ENCODE measurements at places on chromosomes 6 and 20.

GRCh38 chr20:4453359-4453758 lies 268.4 kb upstream of the PRND start:
- no peak for DNase-seq

GRCh38 chr6:7216941-7217621 lies 95.9 kb downstream of the SSR1 start:
- DNase-seq = no peak

DNA sequence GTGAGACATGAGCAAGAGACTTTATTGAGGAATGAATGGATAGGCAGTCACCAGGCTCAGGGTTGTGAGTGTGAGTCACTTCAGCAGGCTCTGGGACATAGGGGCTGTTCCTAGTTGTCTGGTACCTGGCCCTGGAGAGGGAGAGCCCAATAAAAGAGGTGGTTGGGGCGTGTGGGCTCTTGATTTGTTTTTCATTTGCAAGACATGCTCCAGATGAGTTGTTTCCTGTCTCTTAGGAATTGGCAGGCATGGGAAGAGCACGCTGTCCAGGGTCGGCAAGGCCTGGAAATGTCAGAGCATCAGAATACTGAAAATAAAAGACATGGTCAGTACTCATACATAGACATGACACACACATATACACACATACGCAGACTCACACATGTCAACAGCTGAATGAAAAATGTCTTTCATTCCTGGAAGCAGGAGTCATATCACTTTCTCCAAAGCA lies 166.3 kb upstream of the SULF2 start:
- DNase-seq = peak; percentile 65

- DNase-seq = no peak
Measured at GRCh38 chr20:39899881-39900280, 789.2 kb downstream of the MAFB start.

GRCh38 chr20:49447946-49448809 lies 34.3 kb downstream of the KCNB1 start:
- no peak for DNase-seq

- DNase-seq = peak; percentile 81
Measured at GRCh38 chr6:3281631-3282475, 23.1 kb downstream of the PSMG4 start.

GRCh38 chr6:20810727-20811108 lies 276.5 kb downstream of the CDKAL1 start:
- DNase-seq = no peak

DNA sequence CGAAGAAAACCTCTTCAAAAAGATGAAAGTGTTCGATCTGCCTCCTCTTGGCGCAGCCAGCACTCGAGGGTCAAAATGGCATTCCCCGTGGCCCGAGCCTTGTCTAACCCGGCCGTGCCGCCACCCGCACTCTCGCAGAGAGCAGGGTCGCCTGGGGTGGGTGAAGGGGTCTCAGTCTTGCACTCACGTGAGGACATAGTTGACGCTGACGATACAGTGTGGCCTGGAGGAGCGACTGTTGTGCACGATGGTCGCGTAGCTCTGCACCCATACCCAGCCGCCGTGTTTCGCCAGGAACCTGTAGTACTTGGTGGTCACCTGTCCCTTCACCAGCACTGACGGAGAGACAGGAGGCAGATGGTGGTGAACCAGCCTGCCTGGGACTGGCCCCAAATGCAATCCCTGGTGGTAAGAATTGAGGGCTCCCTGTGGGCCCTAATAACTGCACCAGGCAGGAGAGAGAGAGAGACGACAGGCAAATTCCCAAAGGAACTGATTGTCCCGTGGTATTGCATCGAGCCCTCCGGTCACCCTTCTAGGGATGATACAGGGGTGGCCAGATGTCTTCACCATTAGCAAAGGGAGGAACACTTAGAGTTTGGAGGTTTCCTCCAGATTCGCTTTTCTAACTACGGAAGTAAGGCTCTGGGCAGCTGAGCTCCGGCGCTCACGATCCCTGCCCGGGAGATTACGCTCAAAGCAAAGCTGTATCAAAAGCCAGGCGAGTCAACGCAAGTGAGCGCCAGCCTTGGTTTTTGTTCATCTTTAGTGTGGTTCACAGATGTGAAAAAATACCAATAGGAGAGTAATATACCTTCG lies 17.4 kb downstream of the SIM1 start:
- no peak for DNase-seq

DNA sequence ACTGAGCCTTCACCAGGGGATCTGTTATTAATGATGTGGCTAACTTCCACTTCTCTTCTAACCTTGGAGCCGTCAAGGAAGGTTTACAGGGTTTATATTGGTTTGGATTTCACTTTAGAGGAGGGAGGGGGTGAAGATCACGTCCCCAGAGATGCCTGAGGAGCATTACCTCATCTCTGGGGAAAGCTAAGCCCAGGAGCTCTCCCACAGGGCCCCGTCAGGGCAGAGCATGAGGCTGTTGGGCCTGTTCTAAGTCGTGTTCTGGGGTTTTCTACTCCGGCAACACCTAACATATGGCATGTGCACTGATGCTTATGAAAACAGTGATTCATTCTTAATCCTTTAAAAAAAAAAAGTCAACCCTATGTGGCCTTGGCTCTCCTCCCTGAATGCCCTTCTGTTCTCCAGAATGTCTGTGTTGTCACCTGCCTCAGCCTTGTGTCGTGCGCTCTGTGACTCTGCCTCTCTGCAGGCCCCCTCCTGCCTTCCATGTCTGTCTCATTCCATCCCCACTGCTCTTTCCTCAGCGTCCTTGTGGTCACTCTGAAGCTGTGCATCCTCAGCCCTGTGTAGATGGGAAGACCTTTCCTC lies 97.4 kb upstream of the JARID2 start:
- no peak for DNase-seq

GRCh38 chr6:83976037-83976755 lies 57.4 kb upstream of the MRAP2 start:
- no peak for DNase-seq

GRCh38 chr6:130908958-130909357 lies 81.8 kb downstream of the SMLR1 start:
- no peak for DNase-seq

- no peak for DNase-seq
Measured at GRCh38 chr6:146878168-146878951, 279.6 kb downstream of the ADGB start.

- DNase-seq = no peak
Measured at GRCh38 chr6:124396361-124396760, 565.9 kb upstream of the RNF217 start.

DNA sequence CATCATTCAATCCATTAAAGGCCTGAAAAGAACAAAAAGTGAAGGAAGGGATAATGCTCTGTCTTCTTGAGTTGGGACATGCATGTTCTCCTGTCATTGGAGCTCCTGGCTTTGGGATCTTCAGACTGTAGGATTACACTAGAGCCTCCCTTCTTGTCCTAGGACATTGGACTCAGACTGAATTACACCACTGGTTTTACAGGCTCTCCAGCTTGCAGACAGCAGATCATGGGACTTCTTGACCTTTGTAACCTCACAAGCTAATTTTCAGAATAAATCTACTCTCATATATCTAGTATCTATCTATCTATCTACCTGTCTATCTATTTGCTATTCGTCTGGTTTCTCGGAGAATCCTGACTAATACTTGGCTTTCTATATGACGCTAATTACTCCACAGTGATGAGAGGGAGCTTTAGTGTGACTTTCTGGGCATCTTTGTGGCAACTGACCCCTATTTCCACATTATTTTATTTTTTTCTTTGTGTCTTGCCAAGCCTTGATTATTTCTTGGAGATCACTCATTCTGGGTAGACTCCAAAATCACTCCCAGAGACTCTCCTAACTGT lies 151.9 kb upstream of the ZNF184 start:
- DNase-seq = no peak

DNA sequence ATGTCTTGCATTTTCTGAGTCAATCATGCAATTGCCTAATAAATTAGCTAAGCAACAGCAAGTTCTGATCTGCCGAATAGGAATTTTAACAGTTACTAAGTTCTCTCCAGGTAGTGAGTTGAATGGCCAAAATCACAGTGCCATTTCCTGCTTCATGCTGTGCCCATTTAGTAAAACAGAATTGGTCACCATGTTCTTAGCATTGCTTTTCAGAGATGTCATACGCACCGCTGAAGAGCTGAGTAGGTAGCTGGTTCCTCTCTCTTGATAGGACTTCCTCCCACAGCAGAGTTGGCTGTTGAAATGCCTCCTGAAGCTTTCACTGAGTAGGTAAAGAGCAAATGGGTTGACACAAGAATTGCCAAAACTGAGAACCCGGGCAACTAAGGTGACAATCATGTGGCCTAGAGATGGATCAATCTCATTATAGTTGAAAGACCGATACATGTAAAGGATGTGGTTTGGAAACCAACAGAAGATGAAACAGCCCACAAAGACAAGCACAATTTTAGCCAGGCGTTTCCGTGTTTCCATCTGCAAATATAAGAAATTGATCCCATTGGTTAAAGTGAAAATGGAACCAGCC lies 57.1 kb upstream of the GJE1 start:
- no peak for DNase-seq

- no peak for DNase-seq
Measured at GRCh38 chr20:44003609-44004008, 89.0 kb downstream of the TOX2 start.

- no peak for DNase-seq
Measured at GRCh38 chr6:160424256-160424655, 76.1 kb downstream of the SLC22A3 start.

GRCh38 chr6:43935921-43936439 lies 166.0 kb downstream of the VEGFA start:
- no peak for DNase-seq

GRCh38 chr6:150905769-150906168 lies 40.3 kb downstream of the MTHFD1L start:
- no peak for DNase-seq

GRCh38 chr6:126643352-126643751 lies 303.4 kb downstream of the CENPW start:
- no peak for DNase-seq

GRCh38 chr20:55888685-55889084 lies 116.6 kb downstream of the CBLN4 start:
- no peak for DNase-seq

DNA sequence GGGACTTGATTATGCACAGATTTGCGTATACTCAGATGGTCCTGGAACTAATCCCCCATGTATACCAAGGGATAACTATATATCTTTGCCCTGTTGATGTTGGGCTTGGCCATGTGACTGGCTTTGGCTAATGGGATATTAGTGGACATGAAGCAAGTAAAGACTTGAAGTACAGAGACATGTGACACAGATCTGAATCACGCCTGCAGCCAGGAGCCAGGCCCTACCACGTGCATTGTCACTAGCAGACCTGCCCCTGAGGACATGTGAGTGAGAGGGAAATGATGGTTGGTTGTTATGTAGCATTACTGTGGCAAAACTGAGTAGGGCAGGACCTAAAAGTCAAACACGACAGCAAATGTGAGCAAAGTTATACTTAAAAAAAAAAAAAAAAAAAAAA lies 155.7 kb downstream of the AKAP7 start:
- DNase-seq = no peak

- no peak for DNase-seq
Measured at GRCh38 chr6:153767127-153767526, 271.9 kb upstream of the OPRM1 start.

- no peak for DNase-seq
Measured at GRCh38 chr20:47198254-47198671, 158.2 kb downstream of the ZMYND8 start.

- no peak for DNase-seq
Measured at GRCh38 chr6:34556031-34556471, at the start of gene SPDEF. Gene SPDEF (minus strand): TSS chr6:34556329. CDS start chr6:34544455, 11,874 bp downstream.

GRCh38 chr6:112268019-112268418 lies 13.7 kb upstream of the LAMA4 start:
- no peak for DNase-seq

- DNase-seq = no peak
Measured at GRCh38 chr6:43407296-43407695, 20.0 kb upstream of the ABCC10 start.

GRCh38 chr20:34582911-34583310 lies 24.4 kb downstream of the MAP1LC3A start:
- DNase-seq = no peak

GRCh38 chr6:82365016-82365795 lies 1.6 kb downstream of the TPBG start:
- no peak for DNase-seq

GRCh38 chr20:25136643-25137559 lies 55.0 kb upstream of the VSX1 start:
- peak; percentile 20 for DNase-seq

GRCh38 chr6:105072798-105073199 lies 107.0 kb downstream of the POPDC3 start:
- no peak for DNase-seq

- DNase-seq = no peak
Measured at GRCh38 chr6:157614026-157614568, 208.9 kb upstream of the SNX9 start.

- DNase-seq = no peak
Measured at GRCh38 chr6:14619419-14619781, 501.8 kb downstream of the CD83 start.

- DNase-seq = no peak
Measured at GRCh38 chr20:62762801-62763368, 33.4 kb upstream of the MRGBP start.

DNA sequence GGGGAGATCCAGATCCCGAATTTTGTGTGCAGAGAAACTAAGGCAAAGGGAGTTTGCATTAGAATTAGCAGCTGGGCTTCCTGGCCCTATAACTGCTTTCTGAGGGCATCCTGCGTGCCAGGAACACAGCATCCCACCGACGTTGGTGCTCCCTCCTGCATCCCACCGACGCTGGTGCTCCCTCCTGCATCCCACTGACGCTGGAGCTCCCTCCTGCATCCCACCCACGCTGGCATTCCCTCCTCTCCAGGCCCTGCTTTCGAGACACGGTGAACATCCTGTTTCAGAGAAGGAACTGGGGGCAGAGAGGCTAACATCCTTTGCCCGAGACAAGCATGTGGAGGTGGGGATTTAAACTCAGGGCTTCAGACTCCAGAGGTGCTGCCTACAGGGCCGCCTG lies 44.4 kb downstream of the DACT2 start:
- no peak for DNase-seq

DNA sequence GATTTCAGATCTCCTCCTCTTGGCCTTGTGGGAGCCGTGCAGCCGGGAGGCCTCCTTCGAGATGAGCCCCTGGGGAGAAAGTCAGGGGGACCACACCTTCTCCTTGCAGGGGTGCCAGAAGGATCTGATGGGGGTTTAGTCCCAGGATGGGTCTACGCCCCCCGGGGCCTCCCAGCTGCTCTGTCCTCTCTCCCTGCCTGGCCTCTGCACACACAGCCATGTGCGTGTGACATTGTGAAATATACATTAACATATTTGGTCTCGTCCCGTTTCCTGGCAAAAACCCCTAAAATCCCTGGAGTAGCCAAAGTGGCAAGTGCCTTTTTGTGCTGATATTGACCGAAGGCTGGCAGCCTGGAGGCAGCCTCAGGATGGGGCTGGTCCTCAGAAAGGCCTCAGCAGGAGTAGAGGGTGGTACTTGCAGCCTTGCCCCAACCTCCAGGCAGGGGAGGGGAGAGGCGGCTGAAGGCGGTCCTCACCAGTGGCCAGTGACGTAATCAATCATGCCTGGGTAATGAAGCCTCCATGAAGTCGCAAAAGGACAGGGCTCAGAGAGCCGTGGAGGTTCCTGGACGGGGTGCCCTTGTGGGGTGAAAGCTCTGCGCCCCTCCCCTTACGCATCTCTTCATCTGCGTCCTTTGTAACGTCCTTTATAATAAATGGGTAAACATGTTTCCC lies 5.1 kb upstream of the HELZ2 start:
- DNase-seq = no peak

All from fibroblast of skin of left biceps (primary cell).